ENCODE measurements at places on chromosomes 7 and 10.

DNA sequence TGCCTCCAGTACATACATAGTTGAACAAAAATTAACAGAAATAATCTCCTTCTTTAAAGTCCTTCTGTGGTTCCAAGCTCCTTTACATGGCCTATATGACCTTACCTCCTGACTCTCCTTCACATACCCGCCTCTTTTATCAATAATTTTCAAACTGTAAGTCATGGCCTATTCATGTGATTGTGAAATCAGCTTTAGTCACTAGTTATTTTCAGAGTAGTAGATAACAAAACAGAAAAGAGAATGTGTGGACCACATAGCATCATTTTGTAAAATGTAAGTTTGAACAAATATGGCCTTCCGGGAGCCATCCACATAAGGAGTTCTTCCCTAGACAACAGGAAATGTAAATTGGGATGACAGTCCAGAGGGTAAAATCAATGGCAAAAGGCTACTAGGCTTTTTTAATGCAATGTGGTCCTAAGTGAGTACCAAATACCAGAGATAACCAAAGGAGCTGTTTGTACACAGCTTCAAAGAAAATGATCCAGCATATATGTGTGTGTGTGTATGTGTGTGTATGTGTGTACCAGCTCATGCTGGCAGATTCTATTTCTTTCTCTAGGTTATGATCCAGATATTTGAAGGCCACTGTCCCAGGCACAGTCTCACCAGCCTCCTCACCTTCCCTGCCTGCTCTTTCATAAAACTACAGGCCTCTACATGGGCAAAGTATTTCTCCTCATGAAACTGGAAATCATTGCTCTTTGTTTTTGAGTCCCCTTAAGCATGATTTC, 12.3 kb upstream of the FAM133B start:
- no peak for DNase-seq

- DNase-seq = no peak
These were observed 430.7 kb downstream of the PARD3 start for GRCh38 chr10:34384372-34384771.

GRCh38 chr7:1085910-1086421, 1.9 kb upstream of the GPER1 start:
- no peak for DNase-seq

DNA sequence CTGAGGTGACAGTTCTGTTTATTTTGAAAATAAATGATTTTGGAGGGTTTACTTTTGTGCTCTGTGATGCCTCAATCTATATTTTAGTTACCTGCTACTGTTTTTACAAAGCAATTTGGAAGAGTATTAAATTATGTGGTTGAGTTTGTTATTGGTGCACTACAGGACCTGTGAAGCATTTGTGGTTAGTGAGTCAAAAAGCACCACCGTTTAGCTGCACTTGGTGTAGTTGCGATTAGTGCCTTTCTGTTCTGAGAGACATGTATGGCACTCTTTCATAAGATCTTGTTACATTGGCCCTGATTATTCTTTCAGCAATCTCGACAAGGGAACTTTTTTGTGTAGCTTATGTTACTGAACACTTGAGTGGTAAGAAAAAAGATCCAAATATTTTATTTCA, 132.2 kb downstream of the BBS9 start:
- DNase-seq = no peak

DNA sequence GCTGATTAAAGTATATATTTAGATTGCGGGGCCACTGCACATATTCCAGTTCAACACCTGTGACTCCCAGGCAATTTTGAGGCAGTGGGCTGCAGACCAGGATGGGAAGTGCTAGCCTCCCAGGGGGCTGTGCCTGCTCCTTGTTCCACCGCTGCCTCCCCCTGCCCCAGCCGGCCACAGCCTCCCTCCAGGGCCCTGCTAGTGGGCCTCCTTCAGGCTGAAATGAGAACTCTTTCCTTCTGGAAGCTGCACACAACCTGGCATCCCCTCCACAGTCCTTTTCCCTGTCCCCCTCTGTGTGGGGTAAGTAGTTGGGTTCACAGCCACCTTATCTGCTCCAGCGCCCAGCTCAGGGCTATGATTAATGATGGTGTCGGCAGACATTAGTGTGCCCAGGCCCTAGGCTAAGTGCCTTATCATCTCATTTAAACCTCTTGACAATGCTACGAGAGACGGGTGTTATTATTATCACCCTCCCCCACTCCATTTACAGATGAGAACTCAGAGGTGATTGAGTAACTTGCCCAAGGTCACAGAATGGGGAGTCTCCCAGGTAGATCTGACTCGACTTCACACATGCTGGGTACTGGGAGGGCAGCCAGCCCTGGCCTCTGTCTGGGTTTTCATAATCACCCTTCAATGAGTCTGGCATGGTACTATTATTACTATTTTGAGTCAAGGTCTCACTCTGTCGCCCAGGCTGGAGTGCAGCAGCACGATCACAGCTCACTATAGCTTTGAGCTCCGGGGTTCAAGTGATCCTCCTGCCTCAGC, 10.8 kb upstream of the SFRP5 start:
- no peak for DNase-seq

- no peak for DNase-seq
These were observed 1104.8 kb upstream of the C7orf33 start for GRCh38 chr7:147485660-147486210.

DNA sequence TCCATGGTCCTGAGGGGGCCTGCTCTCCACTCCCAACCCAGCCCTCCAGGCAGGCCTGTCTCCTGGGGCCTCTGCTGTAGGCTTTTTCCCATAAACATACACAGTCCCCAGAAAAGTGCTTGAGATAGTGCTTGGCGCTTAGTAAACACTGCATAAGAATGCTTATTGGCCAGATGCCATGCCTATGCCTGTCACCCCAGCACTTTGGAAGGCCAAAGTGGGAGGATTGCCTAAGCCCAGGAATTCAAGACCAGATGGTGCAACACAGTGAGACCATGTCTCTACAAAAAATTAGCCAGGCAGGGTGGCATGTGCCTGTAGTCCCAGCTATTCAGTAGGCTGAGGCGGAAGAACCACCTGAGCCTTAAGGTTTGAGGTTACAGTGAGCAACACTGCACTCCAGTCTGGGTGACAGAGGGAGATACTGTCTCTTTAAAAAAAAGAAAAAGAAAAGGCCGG, 24.6 kb upstream of the ASL start:
- DNase-seq = peak; percentile 87

DNA sequence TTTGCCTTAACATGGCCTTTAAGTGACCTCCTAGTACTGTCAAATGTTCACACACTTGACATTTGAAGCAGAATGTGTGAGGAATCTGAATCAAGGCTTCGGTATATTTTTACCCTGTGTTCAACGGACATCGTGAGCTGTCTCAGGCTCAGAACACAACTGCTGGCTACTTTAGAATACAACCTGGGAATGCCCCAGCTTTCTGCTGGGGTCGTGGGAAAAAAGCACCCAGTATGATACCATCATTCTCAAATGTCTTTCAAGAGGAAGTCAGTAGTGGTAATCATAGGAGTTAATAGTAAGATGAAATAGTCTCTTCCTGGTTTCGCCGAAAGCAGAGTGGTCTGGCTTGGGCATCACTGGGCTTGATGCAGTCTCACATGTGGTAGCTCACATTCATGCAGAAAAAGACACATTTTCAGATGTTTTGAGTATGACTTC, 67.2 kb downstream of the CREB5 start:
- no peak for DNase-seq

All from RCC 7860 (cell line).